ENCODE measurements at places on chromosomes 2 and 18.

- no peak for DNase-seq
Observed at GRCh38 chr2:54259413-54260240, 3.6 kb upstream of the TSPYL6 start.

DNA sequence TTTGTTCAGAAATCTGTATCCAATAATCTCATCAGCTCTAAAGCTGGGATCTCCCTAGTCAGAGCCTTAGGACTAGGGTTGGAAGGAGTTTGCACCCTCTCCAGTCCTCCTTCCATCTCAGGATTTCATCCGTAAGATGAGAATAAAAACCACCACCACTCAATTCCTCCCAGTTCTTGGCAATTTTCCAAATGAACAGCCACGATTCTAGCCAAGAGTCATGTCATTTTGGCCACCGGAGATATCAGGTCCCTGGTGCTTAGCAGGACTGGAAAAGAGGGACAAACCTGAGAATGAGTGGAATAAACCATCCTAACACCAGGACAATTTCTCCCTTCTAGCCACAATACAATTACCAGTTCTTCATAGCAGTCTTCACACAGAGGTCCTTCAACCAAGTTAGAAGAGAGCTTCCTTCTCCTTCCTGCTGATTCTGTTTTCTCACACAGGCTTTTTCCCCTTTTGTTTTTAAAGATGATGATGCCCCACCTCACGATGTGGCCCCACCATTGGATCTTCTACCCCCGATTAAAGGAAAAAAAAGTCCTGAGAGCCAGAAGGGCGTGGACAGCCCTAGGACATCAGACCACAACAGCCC lies 36.2 kb downstream of the KIAA2012 start:
- DNase-seq, result no peak

- DNase-seq, result no peak
Observed at GRCh38 chr2:190214426-190215194, 105.0 kb downstream of the HIBCH start.

GRCh38 chr2:54579061-54579681 lies 123.0 kb downstream of the SPTBN1 start:
- no peak for DNase-seq

GRCh38 chr2:100766806-100767205 lies 53.1 kb upstream of the NPAS2 start:
- DNase-seq, result no peak

- no peak for DNase-seq
Observed at GRCh38 chr18:63956755-63957154, 7.7 kb downstream of the HMSD start.
